Daoy (cell line): ENCODE measurements at places on chromosomes 6 and 20. TPM values are rescaled to one million over a fixed set of nuclear protein-coding genes. Genes with fewer than 3 reads are reported as not detected.

DNA sequence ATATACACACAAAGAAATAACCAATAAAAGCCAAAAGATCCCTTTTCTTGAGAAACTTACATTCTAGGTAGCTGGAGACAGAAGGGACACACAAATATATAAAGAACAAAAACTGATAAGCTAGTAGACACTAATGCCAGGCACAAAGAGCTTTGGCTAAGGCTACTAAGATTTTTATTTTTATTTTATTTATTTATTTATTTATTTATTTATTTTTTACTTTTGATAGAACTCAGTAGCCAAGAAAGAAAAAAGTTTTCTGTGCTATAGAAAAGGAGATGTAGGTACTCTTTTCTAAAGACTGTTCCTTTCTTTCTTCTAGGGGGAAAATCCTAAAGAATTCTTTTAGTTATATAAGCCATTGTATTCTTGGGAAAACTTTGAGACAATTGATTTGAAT lies 34.1 kb downstream of the THEMIS start:
- DNase-seq = no peak

DNA sequence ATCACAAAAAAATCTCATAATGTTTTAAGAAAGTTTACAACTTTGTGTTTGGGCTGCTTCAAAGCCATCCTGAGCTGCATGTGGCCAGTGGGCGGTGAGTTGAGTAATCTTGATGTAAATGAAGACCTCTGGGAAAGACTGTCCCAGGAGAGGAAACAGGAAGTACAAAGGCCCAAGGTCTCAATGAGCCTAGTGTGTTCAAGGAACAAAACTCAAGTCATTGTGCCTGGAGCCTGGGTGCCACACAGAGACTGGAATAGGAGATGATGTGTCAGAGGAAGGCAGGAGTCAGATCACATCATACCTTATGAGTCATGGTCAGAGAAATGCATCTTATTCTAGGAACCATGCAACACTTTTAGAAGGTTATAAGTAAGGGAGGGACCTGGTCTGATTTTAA lies 51.5 kb downstream of the COL19A1 start:
- DNase-seq = peak; percentile 74

- DNase-seq = no peak
Measured at GRCh38 chr20:939606-940005, 23.5 kb upstream of the ANGPT4 start.

GRCh38 chr6:139187489-139187888 lies 52.6 kb downstream of the HECA start:
- DNase-seq = no peak

DNA sequence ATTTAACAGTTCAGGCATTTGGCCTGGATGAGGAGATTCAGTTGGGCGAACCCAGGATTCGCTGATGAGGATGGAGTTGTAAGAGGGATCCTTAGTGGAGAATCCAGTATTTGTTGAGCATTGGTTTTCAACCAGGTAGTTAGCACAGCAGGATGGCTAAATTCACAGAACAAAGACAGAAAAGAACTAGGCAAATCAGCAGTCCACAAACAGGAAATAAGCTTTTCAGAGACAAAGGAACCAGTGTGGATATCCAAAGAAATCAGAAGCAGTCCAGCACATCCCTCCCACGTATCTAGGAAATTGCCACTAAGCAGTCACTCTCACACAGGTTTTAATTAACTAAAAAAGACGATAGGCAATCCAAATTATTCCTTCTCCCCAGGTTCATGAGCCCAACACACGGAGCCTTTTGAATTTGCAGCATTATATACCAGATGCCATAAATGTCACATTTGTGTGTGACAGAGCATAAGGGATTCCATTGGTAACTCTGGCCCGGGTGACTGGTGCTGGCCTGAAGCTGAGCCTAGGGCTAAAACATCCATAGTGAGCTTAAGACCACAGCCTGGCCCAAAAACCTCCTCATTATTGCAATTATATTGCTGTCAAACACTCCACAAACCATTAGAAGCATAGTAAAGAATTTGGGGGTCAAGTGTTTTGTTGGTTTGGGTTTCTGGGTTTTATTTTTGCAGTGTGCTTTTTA lies 131.5 kb downstream of the SOBP start:
- DNase-seq = no peak

GRCh38 chr20:57308451-57309271 lies 20.9 kb upstream of the SPO11 start:
- DNase-seq = no peak

DNA sequence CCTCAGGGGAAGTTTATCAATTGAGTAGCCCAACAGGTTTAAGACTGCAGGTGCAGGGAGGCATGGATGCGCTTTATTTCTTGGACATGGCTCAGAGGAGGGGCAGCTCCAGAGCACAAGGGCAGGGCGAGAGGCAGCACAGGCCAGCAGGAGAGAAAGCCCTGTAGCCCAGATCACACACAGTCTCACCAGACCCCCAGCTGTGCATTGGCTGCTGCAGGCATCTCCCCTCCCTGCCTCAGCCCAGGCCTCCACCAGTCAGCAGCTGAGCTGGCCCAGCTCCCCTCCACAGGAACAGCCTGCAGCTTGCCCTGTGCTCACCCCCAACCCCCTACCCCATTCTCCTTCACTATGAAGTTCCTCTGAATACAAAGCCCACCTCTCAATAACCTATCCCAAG lies 24.7 kb downstream of the MRPL14 start:
- DNase-seq = no peak

DNA sequence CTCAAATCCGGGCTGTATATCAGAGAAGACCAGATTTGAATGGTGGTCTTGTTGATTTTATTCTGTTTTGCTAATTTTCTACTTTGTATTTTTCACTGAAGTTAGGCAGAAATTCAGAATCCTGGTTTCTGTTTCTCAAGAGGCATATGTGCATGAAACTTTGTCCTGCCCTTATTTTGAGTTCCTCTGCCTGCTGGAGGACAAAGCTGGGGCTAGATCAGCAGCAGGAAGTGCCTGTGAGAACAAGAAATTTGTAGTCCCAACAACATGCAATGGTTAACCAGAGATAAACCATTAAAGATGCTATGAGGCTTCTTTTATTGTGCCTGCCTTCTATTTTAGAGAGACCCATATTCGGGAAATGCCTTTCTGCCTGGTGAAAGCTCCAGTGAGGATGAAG lies 37.1 kb downstream of the BEND6 start:
- no peak for DNase-seq

GRCh38 chr6:70735513-70735912 lies 67.8 kb downstream of the SMAP1 start:
- DNase-seq = no peak

- no peak for DNase-seq
Measured at GRCh38 chr6:166770216-166771116, 143.4 kb upstream of the RPS6KA2 start.

GRCh38 chr6:2763345-2763841 lies 1.8 kb upstream of the WRNIP1 start:
- DNase-seq = no peak

GRCh38 chr6:151034825-151035781 lies 169.6 kb downstream of the MTHFD1L start:
- no peak for DNase-seq

DNA sequence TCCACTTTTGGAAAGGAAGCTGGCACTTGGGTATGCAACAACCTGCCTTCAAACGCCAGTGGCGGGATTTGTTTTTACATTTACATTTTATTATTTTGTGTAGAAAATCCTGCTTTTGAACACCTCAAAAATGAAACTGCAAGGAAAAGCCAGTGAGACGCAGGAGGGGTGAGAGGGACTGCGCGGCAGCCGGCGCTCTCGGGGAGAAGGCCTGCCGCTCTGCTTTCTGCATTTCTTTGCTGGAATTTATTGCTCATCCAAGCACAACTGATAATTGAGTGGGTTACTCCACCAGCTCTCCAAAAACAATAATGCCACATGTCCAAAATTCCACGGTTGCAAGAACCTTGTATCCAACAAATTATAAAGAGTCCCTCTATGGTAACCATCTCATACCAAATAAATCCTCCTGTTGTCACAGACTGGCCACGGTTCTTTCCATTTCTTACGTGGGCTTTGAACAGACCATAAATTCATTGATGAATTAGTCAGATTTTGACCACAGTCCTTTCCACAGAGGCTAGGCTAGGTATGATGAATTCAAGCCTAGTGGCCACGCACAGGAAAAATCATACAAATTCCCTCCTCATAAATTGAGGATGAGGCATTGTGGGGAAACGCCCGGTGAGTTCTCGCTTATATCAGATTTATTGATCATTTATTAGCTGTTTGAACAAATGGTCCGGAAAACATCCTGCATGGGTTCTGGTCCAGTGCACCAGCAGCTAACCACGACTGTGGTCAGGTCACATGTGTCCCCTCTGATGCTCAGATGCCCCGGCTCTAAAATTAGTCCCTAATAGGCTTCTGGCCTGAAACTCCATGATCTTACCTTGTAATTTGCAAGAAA lies 31.6 kb upstream of the FOXC1 start:
- no peak for DNase-seq

- DNase-seq = peak; percentile 74
Measured at GRCh38 chr6:47146431-47147174, 104.5 kb upstream of the ADGRF1 start.

- peak; percentile 88 for DNase-seq
Measured at GRCh38 chr6:108200631-108201030, 34.8 kb downstream of the NR2E1 start.

GRCh38 chr20:13788167-13788834 lies 3.5 kb downstream of the NDUFAF5 start:
- peak; percentile 30 for DNase-seq

GRCh38 chr6:11126876-11127275 lies 15.4 kb upstream of the ERVFRD-1 start:
- DNase-seq = no peak

DNA sequence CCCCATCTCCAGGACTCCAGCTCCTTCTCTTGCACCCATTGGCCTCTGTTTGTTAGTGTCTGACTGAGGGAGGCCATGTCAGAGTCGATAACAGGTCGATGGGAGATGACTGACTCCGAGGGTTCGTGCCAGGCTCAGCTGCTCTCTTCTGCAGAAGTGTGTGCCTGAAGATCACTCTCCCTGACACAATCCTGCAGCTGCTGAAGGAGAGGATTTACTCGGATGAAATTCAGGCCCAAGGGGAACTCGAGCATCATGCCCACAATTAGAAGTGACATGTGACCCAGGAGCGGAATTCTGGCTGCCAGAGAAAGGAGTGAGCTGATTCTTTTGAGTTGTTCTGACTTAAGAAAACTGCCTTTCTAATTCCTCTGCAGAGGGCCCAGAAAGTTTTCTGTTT lies 318.2 kb downstream of the MAFB start:
- no peak for DNase-seq

- DNase-seq = no peak
Measured at GRCh38 chr6:41122918-41123317, 31.2 kb downstream of the TREML1 start.

GRCh38 chr6:41189967-41190366 lies 11.0 kb downstream of the TREML2 start:
- DNase-seq = no peak

DNA sequence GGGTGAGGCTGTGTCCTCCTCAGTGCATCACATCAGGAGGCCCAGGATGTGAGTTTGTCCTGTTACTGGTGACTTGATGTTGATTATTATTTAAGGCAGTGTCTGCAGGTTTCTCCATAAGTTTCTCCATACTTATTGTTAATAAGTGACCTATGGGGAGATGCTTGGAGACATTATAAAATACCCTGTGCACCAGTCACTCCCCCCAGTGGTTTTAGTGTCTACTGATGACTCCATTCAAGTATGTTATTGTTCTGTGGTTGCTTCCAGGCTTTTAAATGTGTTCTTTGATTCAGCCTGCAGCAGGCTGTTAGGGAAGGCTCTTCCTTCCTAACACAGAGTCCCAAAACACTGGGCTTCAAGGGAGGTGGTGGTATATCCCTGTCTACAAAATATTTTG lies 14.6 kb upstream of the CST3 start:
- DNase-seq = no peak

The LY6G6D gene
- not detected in 2 replicates for total RNA-seq

The FAM209B gene
- total RNA-seq = not detected in 2 replicates

The NHLRC1 gene
- total RNA-seq = 2.6 and 2.7 TPM in 2 replicates

The DAAM2 gene
- 2.1 and 5.2 TPM in 2 replicates for total RNA-seq

The TFAP2A gene
- total RNA-seq = 4.5 and 5.6 TPM in 2 replicates

The LIN28B gene
- 6.5 and 7.3 TPM in 2 replicates for total RNA-seq

The SLC22A7 gene
- not detected in 2 replicates for total RNA-seq

The SPTLC3 gene
- total RNA-seq = 2.1 and 10.0 TPM in 2 replicates

The TGM6 gene
- total RNA-seq = not detected in 2 replicates

The RHAG gene
- total RNA-seq = not detected in 2 replicates

The PRDM13 gene
- 2.3 and 3.4 TPM in 2 replicates for total RNA-seq

The GATA5 gene
- not detected in 2 replicates for total RNA-seq

The SLC17A3 gene
- not detected in 2 replicates for total RNA-seq

The RARS2 gene
- total RNA-seq = 38.9 and 39.6 TPM in 2 replicates

The EPPIN gene
- total RNA-seq = not detected in 2 replicates

The SOX18 gene
- not detected in 2 replicates for total RNA-seq
